ENCODE measurements at places on chromosomes 4 and X. TPM values are rescaled to one million over a fixed set of nuclear protein-coding genes. Genes with fewer than 3 reads are reported as not detected.

GRCh38 chr4:122930862-122931261 is 8.5 kb upstream of the NUDT6 start:
- DNase-seq: peak; percentile 40

DNA sequence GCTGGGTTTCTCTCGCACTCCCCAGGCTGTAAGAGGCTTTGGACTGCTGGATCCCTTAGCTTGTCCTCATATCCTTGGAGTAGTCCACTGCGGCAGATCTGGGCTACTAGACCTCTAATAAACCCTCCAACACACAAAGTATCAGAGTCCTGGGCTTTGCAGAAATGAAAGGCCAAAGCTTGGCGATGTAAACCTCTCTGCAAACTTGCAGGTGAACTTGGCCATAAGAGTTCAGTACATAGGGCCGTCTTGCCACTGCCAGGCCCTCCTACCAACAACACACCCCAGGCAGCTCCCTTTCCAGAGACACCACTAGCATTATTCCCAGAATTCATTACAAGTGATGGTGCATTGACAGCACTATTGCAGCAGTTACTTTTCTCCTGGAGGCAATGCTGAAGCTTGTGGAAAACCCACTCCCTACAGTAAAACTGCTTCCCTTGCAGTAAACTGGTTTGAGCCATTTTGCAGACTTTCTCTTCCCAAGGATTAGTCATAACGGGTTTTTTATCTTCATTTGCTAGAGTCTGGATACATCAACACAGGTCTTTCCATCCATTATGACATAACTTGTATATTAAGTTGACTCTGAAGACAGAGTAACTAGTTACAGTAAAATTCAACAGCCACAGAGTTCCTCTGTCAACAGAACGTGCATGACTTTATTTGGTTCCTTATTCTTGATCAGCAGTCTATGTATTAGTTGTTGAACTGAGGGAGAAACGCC is 2.4 kb downstream of the ANKRD50 start:
- peak; percentile 53 for DNase-seq

- peak; percentile 63 for DNase-seq
These were observed 4.9 kb upstream of the WDFY3 start for GRCh38 chr4:84971319-84971932.

- DNase-seq: peak; percentile 64
These were observed 581 bp downstream of the UBE2K start for GRCh38 chr4:39698424-39699009.

- peak; percentile 54 for DNase-seq
These were observed 143.5 kb upstream of the LNX1 start for GRCh38 chr4:53734584-53735353.

GRCh38 chr4:108054025-108054638 is 64.4 kb downstream of the HADH start:
- DNase-seq: no peak

- DNase-seq: no peak
These were observed 28.0 kb downstream of the ZNF185 start for GRCh38 chrX:152925835-152926234.

The EREG gene
- not detected for polyA plus RNA-seq

The SPATA18 gene
- polyA plus RNA-seq: 2.7 TPM
